ENCODE measurements at places on chromosomes 5 and 9.

- peaks cover 6% of the 10 kb centered on the region for H3K4me1 ChIP-seq
- H3K36me3 ChIP-seq = no peaks in the 10 kb centered on the region
- no peak overlapping the region for H3K27ac ChIP-seq
- H3K27me3 ChIP-seq = no peaks in the 10 kb centered on the region
These were observed 3.0 kb upstream of the MACROH2A1 start for GRCh38 chr5:135402031-135402430.

GRCh38 chr5:6222899-6223298, 155.4 kb downstream of the MED10 start:
- H3K27ac ChIP-seq = no peak overlapping the region
- no peak overlapping the region for H3K4me3 ChIP-seq
- no peaks in the 10 kb centered on the region for H3K4me1 ChIP-seq
- no peaks in the 10 kb centered on the region for H3K36me3 ChIP-seq

DNA sequence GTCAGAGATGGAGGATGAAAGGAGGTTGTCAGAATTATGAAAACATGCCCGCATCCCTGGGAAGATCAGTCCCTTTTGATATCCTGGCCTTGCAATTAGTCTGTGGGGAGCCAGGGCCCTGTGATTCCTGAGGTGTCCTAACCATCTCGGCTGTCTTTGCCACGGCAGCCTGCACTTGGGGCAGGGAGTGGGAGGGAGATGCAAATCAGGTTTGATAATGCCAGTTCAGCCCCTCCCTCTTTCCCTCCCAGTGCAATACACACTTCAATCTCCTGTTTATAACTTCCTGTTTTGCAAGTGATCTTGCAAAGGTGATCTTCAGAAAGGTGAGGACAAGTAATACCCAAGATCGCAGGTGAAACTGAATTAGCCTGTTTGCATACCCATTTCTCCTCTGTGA, 114.0 kb upstream of the ALDH1B1 start:
- H3K36me3 ChIP-seq = no peaks in the 10 kb centered on the region
- H3K4me3 ChIP-seq = no peak overlapping the region
- no peaks in the 10 kb centered on the region for H3K27me3 ChIP-seq
- H3K4me1 ChIP-seq = no peaks in the 10 kb centered on the region
- no peak overlapping the region for H3K27ac ChIP-seq
- DNase-seq = no peak

GRCh38 chr5:40112875-40113274, 566.8 kb upstream of the PTGER4 start:
- no peaks in the 10 kb centered on the region for H3K4me1 ChIP-seq
- no peaks in the 10 kb centered on the region for H3K27me3 ChIP-seq
- no peaks in the 10 kb centered on the region for H3K36me3 ChIP-seq
- H3K27ac ChIP-seq = no peak overlapping the region
- no peak overlapping the region for H3K4me3 ChIP-seq

- peaks cover 6% of the 10 kb centered on the region for H3K27me3 ChIP-seq
- H3K4me1 ChIP-seq = no peaks in the 10 kb centered on the region
- no peak for DNase-seq
These were observed 56.8 kb downstream of the KCTD16 start for GRCh38 chr5:144227363-144227999.

DNA sequence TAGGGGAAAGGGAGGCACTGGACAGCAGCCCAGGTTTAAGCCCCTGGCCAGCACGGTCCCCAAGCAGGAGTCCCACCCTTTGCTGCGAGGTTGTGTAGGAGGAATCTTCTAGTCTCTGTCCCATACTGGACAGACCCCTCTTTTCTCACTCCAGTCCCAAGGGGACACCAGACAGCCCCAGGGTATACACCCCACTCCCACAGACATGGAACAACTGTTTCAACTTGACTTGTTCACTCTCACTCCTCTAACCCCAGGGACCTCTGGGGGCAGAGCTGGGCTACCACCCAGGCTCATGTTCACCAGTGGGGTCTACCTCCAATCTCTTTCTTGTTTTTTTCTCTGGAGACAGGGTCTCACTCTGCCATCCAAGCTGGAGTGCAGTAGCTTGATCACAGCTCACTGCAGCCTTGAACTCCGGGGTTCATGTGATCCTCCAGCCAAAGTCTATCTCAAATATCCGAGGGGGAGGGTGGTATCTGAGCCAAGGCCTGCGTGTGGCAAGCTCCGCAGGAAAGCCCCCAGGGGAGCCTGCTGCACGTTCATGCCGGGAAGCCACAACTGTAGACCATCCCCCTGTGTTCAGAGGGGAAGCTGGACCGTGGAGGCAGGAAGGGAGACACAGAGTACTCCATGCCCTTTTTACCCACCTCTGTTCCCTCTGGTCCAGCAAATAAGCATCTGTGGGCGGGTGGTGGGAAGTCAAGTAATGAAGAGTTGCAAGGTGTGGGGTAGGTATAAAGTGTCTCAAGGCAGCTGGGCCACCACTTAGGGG, 1.8 kb downstream of the PTGES2 start:
- no peak overlapping the region for H3K4me3 ChIP-seq
- no peak for DNase-seq
- H3K4me1 ChIP-seq = peaks cover 11% of the 10 kb centered on the region
- no peak overlapping the region for H3K27ac ChIP-seq
- H3K36me3 ChIP-seq = peaks cover 32% of the 10 kb centered on the region

DNA sequence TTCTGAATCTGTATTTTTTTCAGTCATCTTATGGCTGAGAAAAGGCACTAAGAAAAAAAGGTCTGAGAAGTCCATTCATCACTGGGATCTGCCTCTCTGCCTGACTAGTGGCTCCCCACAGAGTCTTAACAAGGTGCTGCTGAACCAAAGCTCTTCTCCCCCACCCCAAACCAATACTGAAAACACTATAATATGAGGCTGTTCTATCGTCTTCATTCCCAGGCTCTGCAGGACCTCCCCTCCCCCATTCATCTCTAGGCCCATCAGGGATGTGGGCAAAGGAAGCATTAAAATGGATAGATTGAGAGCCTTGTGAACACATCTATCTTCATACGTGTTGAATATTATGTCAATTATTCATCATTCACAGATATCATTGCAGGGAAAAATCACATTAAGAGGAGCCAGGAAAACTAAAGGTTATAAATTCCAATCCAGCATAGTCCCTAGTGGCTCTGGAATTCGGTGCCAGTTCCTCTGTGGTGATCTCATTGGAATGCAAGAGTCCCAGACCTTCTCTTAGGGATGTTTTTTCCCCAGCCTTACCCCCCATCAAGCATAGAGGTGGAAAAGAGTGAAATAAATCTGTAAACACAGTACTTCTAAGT, 44.3 kb upstream of the GPR151 start:
- H3K27me3 ChIP-seq = no peaks in the 10 kb centered on the region
- H3K36me3 ChIP-seq = no peaks in the 10 kb centered on the region
- H3K27ac ChIP-seq = no peak overlapping the region
- no peak overlapping the region for H3K4me3 ChIP-seq

Measured in T-cell (primary cell).